Activated CD4-positive, alpha-beta T cell treated with anti-CD3 and anti-CD28 coated beads for 48 hours (primary cell): ENCODE measurements at places on chromosomes 3 and 15.
A peak's percentile ranks its signal among the peaks of the same experiment; 100 is the strongest.

GRCh38 chr3:99706410-99706809 is 68.0 kb downstream of the COL8A1 start:
- no peak for DNase-seq

DNA sequence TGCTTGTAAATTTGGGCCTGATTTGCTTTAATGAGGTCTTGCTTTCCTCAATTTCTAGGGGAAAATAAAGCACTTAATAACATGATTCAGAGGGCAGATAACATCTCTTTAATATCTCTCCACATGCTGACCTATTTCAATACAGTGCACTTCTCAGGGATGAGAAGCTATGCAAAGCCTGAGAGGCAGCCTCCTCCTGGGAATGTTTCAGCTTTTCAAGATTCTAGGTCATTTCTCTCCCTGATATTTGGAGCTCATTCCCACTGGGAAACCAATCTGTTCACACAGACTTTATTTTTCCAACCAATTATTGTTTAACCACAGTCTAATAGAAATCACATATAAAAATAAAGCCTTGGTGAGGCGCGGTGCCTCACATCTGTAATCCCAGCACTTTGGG is 67.0 kb upstream of the LSAMP start:
- no peak for DNase-seq

- no peak for DNase-seq
Measured at GRCh38 chr3:73491287-73491662, 133.5 kb downstream of the PDZRN3 start.

- DNase-seq, result no peak
Measured at GRCh38 chr3:77825001-77825827, 785.3 kb downstream of the ROBO2 start.

GRCh38 chr3:110493438-110494092 is 578.1 kb upstream of the NECTIN3 start:
- DNase-seq, result no peak

GRCh38 chr3:53190659-53191058 is 29.6 kb downstream of the PRKCD start:
- DNase-seq, result no peak

DNA sequence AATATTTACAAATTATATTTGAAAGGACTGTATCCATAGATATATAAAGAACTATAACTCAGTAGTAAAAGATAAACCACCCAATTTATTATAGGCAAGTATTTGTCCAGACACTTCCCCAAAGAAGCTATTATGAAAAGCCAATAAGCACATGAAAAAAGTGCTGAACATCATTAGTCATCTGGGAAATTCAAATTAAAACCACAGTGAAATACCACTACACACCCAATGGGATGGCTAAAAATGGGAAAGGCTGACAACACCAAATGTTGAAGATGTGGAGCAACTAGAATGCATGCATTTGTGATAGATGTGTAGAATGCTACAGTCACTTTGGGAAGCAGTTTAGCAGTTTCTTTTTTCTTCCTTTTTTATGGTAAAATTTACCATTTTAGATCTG is 147.0 kb downstream of the PDE8A start:
- no peak for DNase-seq

DNA sequence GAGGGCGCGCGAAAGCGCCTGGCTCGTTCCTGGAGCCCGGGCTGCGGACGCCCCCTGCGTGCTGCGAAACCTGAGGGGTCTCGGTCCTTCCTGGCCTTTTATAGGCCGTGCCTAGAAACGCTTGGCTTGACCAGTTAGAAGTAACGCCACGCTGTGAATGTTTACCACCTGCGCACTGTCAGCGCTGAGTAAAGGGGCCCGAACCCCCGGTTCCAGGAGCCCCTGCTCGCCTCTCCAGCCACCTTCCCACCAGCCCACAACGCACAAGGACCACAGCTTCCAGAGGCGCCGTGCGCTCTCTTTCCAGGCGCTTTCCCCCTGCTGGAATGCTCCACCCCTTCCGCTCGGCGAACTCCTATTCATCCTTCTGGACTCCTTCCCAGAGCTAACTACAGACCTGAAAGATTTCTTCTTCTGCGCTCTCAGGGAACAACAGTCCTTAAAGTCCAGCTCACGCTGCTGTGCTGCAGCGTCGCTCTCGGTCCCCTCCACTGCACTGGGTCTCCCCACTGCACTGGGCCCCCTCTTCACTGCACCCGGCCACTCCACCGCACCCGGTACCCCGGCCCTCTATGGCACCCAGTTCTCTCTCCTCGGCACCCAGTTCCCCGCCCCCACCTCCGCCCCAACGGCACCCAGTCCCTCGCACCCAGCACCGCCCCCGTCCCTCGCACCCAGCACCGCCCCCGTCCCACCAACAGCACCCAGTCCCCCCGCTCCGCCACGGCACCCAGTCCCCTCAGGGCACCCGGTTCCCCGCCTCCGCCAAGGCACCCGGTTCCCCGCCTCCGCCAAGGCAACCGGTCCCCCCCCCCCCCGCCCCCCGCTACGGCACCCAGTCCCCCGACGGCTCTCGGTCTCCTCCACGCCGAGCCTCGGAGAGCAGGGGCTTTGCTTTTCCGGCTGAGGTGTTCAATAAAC is 69.8 kb downstream of the SQOR start:
- DNase-seq, result peak; percentile 13

- DNase-seq, result no peak
Measured at GRCh38 chr3:10614168-10614567, 108.8 kb upstream of the ATP2B2 start.

DNA sequence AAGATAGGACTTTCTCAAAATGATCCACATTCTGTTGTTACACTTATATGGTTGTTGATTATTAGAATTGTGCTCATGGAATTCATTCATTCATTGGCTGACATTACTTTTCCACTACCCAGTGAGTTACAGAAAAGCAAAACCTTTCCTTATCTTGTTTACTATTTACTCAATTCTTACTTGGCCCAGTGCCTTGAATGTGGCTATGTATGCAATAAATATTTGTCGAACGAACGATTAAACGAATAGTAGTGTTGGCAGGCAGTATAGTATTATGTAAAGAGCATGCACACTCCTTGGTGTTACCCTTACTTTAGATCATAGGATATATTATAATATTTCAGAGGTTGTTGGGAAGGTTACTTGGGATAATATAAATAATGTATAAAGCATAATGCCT is 31.0 kb downstream of the CTDSPL2 start:
- no peak for DNase-seq

GRCh38 chr15:43776101-43776717 is 557 bp downstream of the ELL3 start:
- DNase-seq, result peak; percentile 39

DNA sequence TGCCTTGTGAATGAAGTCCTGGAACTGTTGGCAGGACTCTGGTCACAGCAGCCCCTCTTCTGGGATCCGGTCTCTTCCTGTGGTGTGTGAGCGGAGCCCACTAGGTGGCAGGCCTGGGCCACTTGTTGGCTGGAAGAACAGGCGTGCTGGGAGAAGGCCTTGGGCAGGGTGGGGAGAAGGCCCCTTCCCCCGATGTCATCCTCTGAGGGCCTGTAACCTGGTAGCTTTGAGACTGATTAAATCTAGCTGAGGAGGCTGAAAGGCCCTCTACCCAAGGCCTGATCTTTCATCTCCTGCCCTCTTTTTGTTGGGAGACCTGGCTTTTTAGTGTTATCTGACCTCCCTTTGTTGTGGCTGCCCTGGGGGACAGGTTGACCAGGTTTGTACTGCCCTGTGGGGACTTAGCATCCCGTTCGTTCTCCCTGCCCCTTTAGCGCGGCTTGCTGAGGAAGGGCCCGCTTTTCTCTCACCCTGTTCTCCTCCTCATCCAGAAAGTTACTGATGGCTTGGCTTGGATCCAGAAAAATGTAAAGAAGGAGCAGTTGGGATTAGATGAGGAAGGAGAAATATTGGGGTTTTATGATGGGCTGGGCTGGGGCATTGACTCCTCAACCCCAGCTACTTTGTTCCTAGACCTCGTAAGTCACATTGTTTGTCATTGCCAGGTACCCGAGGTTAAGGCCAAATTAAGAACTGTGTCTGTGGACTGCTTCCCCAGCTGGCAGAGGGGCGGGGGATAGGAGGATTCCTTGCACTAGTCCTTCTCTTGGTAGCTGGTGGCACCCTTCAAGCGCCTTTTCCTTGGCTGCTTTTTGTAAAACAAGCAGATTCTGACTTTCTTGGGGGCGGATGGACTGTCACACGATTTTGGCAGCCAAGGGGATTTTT is 48.5 kb downstream of the CHCHD6 start:
- peak; percentile 69 for DNase-seq

GRCh38 chr3:3699816-3700633 is 99.2 kb upstream of the LRRN1 start:
- no peak for DNase-seq

- DNase-seq, result no peak
Measured at GRCh38 chr3:52190294-52191074, 7.5 kb upstream of the ALAS1 start.

GRCh38 chr15:84772467-84772866 is 24.1 kb downstream of the ZNF592 start:
- no peak for DNase-seq

- DNase-seq, result no peak
Measured at GRCh38 chr3:116667791-116668190, 41.8 kb upstream of the TUSC7 start.

DNA sequence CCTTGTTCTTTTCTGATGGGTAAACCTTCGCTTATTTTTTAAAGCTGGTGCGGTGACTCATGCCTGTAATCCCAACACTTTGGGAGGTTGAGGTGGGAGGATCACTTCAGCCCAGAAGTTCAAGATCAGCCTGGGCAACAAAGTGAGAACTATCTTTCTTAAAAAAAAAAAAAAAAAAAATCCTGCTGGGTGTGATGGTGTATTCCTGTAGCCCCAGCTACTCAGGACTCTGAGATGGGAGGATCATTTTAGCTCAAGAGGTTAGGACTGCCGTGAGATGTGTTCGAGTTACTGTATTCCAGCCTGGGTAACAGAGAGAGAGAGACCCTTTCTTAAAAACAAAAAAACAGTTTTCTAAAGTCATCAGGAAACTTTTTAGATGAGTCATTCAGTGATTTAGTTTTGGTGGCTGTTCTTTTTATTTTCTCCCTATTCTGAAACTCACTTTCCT is 37.7 kb downstream of the SLMAP start:
- DNase-seq, result no peak

DNA sequence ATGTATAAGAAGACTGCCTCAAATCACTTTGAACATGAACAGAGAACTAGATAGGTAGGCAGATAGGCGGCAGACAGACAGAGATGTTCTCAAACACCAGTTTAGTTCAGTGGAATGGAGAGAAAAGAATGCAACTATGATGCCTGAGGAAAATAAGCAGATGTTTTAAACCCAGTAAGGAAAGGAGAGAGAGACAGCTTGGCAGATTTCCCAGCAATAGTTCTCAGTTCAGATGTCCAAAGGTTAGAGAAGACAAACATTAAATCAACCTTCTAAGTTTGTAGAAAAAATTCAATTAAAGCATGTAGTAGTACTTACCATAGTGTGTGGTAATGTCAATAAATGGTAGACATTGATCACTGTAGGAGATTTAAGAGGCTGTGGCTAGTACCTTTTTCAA is 209.6 kb upstream of the PFN2 start:
- DNase-seq, result no peak

- no peak for DNase-seq
Measured at GRCh38 chr15:89164712-89165211, 56.6 kb downstream of the RLBP1 start.

- no peak for DNase-seq
Measured at GRCh38 chr15:74252721-74253120, 16.6 kb downstream of the CCDC33 start.

GRCh38 chr15:92808598-92809063 is 91.5 kb upstream of the CHD2 start:
- DNase-seq, result no peak

DNA sequence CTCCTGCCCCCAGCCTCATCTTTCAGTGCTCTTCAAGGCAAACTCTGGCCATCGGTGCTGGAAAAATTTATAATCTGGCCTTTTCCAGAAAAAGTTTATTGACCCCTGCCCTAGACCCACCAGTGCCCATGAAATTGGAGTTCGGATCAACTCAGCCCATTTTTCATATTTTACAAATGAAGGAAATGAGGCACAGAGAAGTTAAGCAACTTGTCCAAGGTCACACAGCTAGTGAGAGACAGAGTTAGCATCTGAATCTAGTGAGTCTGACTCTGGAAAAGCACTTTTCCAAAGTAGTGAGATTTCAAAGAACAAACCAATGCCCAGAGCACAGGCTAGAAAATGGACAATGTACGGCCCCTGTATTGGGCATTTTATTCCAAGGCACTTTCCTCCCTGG is 69.4 kb upstream of the TLE3 start:
- no peak for DNase-seq

DNA sequence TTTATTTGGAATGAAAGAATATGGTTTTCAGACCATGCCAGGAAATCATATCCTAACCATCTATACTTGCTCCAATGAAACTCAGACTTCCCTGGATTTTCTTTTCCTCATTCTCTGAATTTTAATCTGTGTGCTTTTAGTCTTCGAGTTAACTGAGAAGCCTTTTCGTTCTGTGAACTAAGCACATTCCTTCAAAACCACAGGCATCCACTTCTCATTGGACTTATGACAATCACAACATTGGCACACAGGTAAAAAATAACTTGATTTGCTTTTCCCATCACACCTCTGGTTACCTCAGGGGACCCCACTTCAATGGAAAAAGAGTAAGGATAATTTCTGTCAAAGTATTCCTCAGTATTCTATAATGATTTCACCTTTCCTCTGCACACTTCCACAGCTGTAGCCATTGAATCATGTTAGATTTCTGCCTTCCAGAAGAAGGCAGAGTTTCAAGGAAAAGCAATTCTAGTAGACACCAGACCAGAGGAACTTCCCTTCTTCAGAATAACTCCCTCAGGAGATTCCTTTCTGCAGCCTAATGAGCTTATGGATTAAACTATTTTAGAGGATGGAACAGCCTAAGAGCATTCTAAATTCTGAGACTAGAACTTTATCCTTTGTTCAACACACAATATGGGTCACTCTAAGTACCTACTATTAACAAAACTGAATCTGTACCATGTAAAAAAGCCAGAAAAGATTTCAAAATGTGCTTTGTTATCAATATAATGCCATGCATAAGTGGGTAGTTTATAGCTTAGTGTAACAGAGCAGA is 15.9 kb downstream of the COMMD2 start:
- no peak for DNase-seq

GRCh38 chr3:69008980-69009379 is 4.5 kb downstream of the EOGT start:
- no peak for DNase-seq

- DNase-seq, result no peak
Measured at GRCh38 chr3:185822221-185823000, 2.4 kb downstream of the IGF2BP2 start.

- DNase-seq, result no peak
Measured at GRCh38 chr3:64393193-64393592, 167.9 kb upstream of the PRICKLE2 start.
